SK-MEL-5 (cell line): ENCODE measurements at places on chromosomes 4 and X. TPM values are rescaled to one million over a fixed set of nuclear protein-coding genes. Genes with fewer than 3 reads are reported as not detected.

SLC6A8 gene
- total RNA-seq, result 44.7 and 48.1 TPM in 2 replicates

BEND4 gene
- total RNA-seq, result not detected in 2 replicates

ERVMER34-1 gene
- 0.19 and 0.21 TPM in 2 replicates for total RNA-seq

SPATA4 gene
- not detected in 2 replicates for total RNA-seq

HMX1 gene
- 0.67 and 1.3 TPM in 2 replicates for total RNA-seq

GAGE12E gene
- total RNA-seq, result 34.1 and 43.5 TPM in 2 replicates

SPANXB1 gene
- total RNA-seq, result not detected in 2 replicates

ASMT gene
- total RNA-seq, result 0.90 and 2.0 TPM in 2 replicates

TMEM255A gene
- total RNA-seq, result 27.2 and 28.1 TPM in 2 replicates

PWWP3B gene
- total RNA-seq, result 0.21 and 0.32 TPM in 2 replicates

TMEM156 gene
- not detected in 2 replicates for total RNA-seq
